Germinal center (tissue), 1 donor: ENCODE measurements at places on chromosomes 1 and 21.
A peak's percentile ranks its signal among the peaks of the same experiment; 100 is the strongest.

DNA sequence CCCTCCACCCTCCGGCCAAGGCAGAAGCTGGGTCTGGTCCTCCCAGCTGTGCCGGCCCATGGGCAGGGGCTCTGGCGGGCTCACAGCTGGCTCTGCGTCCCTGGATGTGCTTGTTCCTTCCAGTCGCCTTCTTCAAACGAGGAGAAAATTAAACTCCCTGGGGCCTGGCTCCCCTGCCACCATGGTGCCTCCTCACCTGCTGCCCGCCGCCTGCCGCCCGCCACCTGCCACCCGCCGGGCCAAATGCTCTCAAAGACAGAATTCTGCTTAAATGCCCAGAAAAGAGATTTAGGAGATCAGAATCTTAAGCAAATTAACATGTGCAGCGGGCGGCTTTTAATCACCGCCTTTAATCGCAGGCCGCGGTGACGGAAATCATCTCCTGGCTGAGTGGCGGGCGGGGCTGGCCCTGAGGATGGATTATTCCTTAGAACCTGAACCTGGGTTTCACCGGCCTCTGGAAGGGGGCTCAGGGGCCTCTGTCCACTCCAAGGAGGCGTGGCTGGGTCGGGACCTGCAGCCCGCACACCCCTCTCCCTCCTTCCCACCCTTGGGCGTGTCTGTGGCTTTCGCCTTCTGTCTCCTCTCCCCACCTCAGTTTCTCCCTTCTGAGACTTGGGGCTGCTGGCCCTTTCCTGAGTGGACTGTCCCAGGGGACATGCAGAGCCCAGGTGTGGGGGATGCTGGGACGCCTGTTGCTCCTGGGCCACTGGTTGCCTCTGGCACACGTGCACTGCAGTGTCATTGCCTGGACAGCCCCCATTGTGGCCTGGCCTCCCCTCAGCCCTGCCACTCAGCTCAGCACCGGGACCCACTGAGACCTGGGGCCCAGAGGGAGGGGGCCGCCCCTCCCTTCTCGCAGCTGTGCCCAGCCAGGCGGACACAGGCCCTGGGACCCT lies 10.5 kb upstream of the PLCH2 start:
- no peak for DNase-seq

DNA sequence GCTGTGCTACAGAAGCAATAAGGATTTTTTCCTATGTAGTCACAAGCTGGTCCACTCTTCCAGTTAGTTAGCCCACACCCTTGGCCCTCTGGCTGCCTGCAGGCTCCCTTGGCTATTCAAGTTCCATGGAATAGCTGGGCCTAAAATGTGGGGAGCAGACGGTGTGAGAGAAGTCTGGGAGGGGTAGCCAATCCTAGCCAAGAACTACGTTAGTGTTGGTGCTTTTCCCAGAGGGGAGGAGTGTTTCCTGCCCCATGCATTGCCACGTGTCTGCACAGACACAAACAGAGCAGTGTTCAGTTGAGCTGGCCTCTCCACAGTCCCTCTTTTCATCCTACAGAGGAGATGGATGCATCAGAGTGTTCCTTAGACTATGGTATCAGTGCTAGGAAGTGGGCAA lies 59.0 kb upstream of the IPO9 start:
- DNase-seq = no peak

DNA sequence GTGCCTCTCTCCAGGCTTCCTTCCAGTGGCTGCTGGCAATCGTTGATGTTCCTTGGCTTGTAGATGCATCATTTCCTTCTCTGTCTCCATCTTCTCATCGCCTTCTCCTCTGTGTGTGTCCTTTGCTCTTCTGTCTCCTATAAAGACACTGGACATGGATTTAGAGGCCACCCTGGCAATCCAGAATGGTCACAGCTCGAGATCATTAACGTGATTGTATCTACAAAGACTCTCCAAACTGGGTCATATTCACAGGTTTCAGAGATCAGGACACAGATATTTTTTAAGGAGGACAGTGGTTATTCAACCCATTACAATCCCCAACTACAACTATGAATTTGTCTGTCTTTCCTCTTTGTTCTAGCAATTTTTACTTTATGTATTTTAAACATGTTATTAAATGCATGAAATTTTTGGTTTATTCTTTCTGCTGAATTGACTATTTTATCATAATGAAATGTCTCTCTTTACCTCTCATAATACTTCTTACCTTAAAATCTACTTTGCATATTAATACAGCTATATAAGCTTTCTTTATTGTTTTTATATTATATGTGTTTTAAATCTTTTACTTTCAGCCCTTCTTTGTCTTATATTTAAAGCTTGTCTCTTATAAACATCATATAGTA lies 22.8 kb downstream of the CR1 start:
- no peak for DNase-seq

GRCh38 chr1:180070286-180070685 lies 84.4 kb upstream of the QSOX1 start:
- no peak for DNase-seq

DNA sequence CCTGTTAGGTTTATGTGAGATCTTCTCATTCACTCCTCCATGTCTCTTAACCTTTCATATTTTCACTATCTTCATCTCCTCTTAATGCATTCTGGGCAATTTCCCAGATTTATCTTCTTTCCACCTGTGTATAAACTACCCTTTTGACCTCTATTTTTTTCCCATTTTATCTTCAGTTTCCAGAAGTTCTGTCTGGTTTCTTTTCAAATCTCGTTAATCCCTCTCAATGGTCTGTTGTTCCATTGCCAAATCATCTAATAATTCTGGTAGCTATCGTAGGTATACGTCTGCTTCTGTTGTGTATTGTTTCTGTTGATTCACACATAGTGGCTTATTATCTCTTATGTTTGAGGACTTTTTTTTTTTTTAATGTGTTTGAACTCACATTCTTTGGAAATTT lies 25.7 kb upstream of the HYI start:
- DNase-seq = no peak

GRCh38 chr21:30434033-30434631 lies 4.1 kb downstream of the KRTAP13-4 start:
- no peak for DNase-seq

DNA sequence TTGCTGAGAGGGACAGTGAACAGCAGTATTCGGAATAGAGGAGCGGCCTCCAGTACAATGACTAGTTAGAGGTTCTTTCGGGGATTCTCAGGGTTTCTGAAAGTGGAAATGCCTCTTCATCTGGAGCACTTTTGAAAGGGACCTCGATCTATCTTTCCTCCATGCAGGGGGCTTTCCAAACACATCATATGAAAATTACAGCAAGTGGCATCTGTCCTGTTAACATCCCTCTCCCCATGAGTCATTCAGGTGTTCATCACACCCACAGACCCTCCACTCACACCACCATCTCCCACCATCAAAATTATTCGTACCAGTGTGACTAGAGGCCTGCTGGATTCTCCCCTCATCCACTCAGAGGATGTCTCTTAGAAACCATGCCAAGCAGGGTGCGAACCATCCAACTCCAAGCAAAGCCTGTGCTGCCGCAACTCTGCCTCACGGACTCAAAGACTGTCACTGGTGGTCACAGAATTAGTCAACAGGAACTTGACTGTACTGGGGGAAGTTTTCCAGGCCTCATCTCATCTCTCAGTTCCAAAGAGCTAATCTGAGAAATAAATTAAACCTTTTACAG lies 211.1 kb downstream of the MRPL39 start:
- DNase-seq = peak; percentile 13

DNA sequence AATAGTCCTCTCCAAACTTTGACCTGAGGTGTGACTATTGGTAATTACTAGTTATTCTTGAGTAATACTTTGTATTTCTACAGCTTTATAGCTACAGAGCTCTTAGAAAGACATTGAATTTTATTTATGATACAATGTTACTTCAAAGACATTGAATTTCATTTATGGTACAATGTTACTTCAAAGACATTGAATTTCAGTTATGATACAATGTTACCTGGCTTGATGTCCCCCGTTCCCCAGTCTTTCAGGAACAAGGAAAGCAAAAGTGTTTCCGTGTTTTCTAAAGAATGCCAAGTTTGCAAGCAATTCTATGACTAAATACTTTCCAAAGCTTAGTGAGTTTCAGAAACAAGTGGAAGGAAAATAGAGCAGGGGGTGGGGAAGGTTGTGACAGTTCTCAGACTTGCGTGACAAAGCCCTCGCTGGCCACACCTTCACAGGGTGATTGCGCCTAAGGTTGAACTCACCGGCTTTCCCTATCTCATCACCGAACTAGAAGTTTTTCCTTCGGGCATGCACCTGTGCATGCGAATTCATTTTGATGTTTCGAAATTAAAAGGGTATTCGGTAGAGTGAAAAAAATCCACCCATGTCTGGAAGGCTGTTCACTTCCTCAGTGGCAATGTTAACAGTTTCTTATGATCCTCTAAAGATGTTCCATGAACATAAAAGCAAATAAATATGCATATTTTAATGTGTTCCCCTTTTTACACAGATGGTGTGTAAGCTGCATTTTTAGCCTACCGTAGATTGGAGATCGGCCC lies 909 bp upstream of the PAXBP1 start:
- DNase-seq = peak; percentile 25

- DNase-seq = no peak
Observed at GRCh38 chr1:39418236-39418635, 73.2 kb upstream of the BMP8A start.

DNA sequence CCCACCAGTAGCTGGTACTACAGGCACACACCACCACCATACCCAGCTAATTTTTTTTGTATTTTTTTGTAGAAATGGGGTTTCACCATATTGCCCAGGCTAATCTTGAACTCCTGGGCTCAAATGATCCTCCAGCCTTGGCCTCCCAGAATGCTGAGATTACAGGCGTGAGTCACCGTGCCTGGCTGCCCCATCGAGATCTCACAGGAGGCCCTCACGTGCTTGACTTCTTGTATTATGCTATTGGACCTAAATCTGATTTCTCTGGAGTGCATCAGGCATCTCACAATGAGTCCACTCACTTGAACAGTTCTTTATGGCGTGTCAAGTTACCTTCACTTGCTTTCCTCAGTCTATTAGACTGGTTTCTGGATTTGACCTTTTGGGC lies 9.3 kb upstream of the RSRP1 start:
- no peak for DNase-seq

DNA sequence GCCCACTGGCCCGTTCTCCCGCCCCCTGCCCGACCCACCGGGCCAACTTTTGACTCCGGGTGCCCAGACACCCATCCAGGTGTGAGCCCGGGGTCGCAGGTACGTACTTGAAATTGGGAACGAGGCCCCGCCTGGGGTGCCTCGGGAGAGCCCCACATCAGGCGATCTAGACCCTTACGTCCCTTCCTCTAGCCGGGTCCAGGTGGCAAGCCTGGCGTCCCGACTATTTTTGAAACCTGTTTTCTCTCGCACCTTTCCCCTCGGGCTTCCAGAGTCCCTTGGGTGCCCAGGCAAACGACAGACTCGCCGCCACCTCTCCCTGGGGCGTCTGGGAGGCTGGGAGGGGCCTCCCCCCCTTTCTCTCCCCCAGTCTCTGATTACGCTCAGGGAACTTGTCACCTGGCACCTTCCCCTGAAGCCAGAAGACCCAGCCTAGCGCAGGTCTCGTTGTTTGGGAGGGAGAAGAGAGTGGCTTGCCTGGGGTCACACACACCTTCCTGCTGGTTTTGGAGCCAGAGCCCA lies 898 bp downstream of the LDLRAP1 start:
- DNase-seq = no peak

GRCh38 chr1:209723756-209724693 lies 19.4 kb downstream of the HSD11B1 start:
- no peak for DNase-seq

GRCh38 chr1:204102739-204103430 lies 30.0 kb downstream of the SOX13 start:
- no peak for DNase-seq

- DNase-seq = no peak
Observed at GRCh38 chr1:159092036-159092760, 15.6 kb upstream of the AIM2 start.

DNA sequence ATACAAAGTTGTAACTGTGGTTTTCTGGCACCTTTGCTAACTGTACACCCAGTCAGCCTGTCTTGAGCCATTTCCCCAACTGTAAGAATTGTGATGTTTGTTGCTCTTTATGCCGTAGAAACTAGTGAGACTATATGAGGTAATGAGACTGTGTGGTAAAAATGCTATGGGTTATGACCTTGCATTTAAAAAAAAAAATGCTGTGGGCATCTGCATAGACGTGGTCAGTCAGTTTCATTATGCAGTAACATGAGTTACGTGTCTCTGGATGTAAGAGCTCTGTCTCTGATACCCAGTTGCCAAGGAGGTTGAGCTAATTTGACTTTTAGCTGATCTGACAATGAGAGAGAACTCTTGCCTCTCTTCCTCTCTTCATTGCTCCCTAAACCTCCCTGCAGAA lies 80.6 kb upstream of the LAMC2 start:
- no peak for DNase-seq

GRCh38 chr21:27680181-27680580 lies 713.3 kb upstream of the ADAMTS5 start:
- no peak for DNase-seq

DNA sequence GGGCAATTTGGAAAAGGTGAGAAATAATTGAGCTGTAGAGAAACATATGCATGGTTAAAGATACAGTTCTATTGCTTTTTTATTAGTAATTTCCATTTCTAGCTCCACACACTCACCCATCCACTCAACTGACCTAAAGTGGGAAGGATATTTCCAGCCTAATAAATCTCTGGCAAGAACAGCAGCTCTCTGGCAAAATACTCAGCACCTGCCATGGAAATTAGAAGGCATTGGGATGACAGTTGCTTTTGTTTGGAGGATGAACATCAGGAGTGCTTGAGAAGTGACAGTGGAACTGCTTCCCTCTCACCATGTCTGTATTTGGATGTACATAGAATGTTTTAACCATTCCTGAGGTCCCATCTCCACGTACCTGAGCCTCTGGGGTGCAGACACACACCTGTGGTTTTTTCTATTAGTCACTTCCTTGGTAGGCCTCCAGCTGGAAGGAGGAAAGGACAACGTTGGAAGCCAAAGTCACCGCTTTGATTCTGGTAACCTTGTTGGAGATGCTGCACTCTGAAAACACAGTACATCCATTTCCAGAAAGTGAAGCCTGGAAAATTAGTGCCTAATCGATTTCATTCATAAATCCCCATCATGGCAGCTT lies 62.3 kb upstream of the RUNX1 start:
- DNase-seq = no peak
